ENCODE measurements at places on chromosomes 5 and 9.

GRCh38 chr5:96753848-96754247 lies 53.9 kb downstream of the ERAP1 start:
- no peak for DNase-seq

- peak; percentile 84 for DNase-seq
These were observed at the start of gene LHX3 for GRCh38 chr9:136204838-136205706. Gene LHX3 (minus strand): TSS chr9:136205128. CDS start chr9:136205012, 116 bp downstream.

DNA sequence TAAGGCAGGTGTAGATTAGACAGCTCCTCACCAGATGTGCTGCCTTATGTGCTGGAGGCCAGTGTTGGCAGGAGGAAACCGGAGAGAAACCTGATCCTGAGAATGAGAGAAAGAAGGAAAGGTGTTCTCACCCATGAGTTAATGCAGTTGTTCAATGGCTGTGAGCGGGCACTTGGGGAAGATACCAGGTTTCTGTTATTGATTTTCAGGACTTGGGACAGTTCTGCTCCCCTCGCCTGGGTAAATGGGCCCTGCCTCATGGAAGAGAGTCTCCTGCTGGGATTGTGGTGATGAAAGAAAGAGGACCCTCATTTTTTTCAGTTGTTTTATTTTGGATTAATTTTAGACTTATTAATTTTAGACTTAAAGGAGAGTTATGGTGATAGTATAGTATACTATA lies 59.5 kb downstream of the EGFLAM start:
- DNase-seq: no peak

- no peak for DNase-seq
These were observed 335.8 kb downstream of the IRX2 start for GRCh38 chr5:2415678-2416077.

DNA sequence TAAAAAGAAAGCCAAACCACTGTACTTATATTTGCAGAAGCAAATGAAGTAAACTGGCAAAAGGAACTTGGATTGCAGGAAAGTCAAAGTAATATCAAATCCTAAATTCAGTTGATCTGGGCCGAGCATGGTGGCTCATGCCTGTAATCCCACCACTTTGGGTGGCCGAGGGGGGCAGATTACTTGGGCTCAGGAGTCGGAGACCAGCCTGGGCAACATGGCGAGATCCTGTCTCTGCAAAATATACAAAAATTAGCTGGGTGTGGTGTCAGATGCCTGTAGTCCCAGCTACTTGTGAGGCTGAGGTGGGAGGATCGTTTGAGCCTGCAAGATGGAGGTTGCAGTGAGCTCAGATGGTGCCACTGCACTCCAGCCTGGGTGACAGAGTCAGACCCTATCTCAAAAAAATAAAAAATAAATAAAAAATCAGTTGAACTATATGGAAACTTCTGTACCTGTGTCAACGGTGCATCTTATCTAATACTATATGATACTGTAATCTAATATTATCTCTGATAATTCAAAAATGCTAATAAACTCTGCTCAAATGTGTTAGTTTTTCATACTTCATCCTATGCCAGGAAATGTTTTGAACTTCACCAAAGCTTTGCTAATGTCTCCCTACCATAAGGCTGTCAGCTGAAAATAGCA lies 10.1 kb downstream of the SELENOP start:
- DNase-seq: no peak

- no peak for DNase-seq
These were observed 7.4 kb downstream of the CPEB4 start for GRCh38 chr5:173895401-173896165.

- DNase-seq: peak; percentile 56
These were observed 52.3 kb downstream of the TLE4 start for GRCh38 chr9:79623799-79624721.

DNA sequence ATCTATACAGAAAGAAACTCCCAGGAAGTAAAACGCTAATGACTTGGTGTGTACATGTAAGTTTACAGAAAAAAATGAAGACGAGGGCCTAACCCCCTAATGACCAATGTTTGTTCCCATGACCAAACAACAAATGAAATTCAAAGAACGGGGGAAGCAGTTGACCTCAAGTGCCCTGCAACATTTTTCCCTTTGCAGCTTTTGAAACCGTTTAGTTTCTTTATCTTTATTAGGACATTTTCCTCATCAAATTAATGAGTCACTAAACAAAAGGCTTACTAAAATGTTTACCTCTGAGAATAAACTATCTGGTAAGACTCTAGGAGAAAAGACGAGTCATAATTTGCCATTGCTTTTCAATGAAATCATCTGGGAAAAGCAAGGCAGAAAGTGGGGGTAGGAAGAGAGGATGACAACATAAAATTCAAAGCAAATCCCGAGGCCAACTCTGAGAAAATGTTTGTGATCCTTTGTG lies 57.4 kb downstream of the LHFPL2 start:
- no peak for DNase-seq

DNA sequence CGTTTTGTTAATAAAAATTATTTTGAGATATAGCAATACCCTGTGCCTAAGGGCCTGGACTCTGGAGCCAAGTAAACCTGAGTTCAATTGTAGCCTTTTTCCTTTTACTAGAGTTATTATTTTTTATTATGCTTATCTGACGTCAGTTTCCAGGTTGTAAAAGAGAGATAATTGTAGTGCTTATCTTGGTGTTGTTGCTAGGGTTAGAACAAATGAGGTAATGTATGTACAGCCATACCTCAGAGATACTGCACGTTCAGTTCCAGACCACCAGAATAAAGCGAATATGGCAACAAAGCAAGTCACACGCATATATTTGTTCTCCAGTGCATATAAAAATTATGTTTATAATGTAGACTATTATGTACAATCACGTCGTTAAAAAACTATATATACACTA lies 215.0 kb downstream of the VPS13A start:
- DNase-seq: no peak

DNA sequence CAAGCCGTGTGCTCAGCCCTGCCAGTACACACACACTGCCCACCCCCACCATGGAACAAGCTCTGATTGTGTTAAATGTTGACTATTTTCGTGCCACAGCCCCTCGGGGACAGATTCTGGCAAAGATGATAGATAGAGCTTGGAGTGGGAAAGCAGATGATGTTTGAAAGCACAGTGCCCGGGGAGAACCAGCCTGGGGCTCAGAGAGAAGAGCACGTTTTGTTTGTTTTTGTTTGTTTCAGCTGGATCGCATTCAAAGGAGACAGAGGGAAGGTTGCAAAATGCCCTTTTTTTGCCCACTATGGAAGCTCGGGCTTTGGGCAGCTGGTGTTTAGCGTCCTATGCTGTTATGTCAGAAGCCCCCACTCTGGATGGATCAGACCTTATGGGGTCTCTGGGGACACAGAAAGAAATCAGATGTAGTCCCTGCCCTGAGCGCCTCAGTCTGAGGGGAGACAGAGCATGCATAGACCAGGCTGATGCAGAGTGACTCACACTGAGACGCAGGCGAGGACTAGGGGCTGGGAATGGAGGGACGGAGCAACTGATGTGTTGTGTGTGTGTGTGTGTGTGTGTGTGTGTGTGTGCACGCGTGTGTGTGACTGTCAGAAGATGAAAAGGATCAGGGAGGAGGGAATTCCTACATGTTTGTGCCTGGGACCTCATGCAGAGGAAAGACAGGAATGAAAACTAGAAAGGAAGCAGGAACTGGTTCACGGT lies 229.7 kb downstream of the MELK start:
- no peak for DNase-seq

GRCh38 chr5:1176473-1177391 lies 24.7 kb upstream of the SLC6A19 start:
- DNase-seq: no peak

DNA sequence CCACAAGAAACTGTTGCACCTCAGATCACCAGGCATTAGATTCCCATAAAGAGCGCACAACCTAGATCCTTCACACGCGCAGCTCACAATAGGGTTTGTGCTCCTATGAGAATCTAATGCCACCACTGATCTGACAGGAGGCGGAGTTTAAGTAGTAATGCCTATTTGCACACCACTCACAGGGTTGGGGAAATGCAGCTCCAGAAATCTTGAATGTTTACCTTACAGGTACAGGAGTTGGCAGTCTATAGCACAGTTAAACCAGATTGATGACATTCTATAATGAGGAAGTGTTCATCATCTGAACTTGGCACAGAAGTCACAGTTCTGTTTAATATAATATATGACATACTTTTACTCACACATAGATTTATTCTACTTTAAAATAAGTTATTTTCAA lies 732.2 kb upstream of the ZNF608 start:
- no peak for DNase-seq

DNA sequence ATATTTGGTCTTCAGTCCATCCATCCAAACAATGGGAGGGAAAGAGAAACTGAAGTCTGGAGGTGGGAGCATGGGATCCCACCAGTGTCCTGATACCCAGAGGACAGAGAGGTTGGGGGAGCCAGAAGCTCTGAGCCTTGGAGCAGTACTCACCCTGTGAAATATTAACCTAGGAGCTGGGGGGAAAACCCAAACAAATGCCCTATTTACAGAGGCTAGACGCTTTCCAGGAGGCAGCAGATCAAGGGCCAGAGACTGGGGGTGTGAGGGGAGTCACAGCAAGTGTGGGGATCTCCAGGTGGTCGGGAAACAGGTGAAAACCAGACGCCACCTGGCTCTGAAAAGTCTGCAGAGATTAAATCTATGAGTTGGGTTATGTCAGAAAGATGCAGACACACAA lies 6.2 kb downstream of the ZER1 start:
- DNase-seq: no peak

DNA sequence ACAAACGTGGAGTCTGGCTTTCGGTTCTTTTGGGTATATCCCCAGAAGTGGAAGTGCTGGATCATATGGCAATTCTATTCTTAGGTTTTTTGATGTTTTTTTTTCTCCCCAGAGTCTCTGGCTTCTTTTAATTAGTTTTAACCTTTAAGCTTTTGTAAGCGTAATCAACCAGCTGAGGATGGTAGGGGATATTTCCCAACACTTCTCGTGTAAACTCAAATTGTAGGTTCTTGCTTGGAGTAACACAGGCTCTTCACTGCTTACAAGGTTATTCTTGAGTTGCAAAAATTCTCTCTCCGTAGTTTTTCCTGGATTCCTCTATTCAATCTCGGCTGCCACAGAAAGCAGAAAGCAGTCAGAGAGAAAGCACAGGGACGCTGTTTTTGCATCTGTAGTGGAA lies 11.9 kb downstream of the LAMC3 start:
- no peak for DNase-seq

DNA sequence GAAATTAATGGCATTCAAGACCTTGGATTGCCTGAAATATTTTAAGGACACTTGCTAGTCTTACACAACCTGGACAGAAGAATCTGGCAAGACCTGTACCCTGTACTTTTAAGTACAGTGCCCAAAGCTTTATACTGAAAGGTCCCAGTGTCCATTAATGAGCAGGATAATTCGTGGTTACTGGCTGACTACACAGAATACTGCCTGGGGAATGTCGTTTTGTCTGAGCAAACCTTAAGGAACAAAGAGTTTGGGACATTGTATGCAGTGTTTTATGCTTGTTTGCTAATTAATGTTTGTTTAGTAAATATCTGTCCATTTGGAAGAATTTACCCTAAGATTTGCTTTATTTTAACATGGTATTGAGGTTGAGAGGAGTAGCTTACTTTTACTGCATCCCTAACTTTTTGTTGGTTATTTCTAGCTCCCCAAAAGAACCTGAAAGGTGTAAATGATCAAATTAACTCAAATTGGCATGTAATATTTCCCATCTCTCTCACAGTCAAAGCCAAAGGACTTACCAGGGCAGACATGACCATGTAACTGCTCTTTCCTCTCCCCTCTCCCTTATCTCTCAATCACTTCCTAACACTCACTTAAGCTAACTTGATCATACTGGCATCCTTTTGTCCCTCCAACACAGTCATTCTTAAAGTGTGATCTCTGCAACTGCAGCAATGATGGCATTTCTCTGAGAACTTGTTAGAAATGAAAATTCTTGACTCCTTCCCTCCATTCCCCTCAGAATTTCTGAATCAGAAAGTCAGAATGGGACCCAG lies 15.7 kb downstream of the RANBP3L start:
- no peak for DNase-seq

DNA sequence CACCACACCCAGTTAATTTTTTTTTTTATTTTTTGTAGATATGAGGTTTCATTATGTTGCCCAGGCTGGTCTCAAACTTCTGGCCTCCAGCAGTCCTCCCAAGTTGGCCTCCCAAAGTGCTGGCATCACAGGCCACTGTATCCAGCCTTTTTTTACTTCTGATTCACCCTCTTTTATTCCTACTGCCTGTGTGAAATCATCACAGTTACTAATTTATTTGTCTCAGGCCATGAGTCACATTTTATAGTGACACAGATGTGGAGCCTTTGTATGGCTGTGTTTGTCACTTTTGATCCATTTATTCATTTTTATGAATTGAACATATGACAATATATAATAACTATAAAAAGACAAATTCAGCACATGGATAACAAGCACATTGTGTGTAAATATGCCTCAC lies 67.1 kb upstream of the SNX2 start:
- no peak for DNase-seq

- DNase-seq: no peak
These were observed 261.2 kb upstream of the FAM174A start for GRCh38 chr5:100273846-100274580.

DNA sequence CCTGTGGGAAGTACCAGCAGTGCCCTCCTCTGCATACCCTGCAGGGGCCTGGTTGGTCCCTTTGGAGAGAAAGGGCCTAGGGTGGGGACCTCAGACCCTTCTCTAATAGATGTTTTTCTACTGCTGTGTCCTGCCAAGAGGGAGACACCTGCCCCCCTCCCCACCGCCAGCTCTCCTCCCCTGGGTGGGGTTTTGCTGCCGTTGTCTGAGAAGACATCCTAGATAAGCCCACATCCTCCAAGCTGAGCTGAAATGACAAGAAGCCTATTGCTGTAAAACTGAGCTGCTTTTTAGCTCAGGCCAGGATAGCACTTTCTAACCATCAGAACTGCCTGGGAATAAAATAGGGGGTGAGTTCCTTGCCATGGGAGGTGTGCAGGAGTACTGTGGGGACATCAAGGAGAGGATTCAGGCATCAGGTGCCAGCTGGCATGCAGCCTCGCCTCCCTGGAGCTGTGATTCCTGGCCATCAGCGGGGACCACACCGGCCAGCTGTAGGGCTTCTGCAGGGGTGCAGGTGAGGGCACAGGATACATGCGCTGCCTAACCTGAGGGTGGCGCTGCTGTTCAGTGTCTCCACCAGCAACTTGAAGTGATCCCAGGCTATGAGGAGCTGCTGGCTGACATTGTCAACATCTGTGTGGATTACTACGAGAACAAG lies 37.9 kb downstream of the CYFIP2 start:
- no peak for DNase-seq

DNA sequence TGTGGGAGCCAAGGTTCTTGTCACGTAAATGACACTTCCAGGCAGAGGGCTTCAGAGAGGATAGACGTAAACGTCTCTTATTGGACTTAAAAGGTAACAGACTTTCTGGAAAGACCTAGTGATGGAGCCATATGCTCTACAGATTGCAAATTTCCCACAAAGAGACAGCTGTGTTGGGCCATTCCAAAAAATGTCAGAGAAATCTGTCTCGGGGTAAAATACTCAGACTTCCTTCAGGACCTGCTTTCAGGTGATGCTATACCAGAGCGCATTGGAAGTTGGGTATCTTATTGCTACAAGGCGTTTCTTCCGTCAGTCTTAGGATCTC lies 29.2 kb downstream of the PROP1 start:
- no peak for DNase-seq

GRCh38 chr9:134027561-134027960 lies 2.3 kb downstream of the BRD3OS start:
- no peak for DNase-seq

GRCh38 chr5:64786372-64786771 lies 17.6 kb downstream of the CWC27 start:
- DNase-seq: no peak

Data from GM20000 (cell line).